ENCODE measurements at places on chromosomes 4 and X.
A peak's percentile ranks its signal among the peaks of the same experiment; 100 is the strongest.

- DNase-seq, result no peak
Measured at GRCh38 chr4:139861471-139861870, 195.9 kb downstream of the MGST2 start.

GRCh38 chr4:123599920-123600810, 203.6 kb downstream of the SPRY1 start:
- peak; percentile 5 for DNase-seq

DNA sequence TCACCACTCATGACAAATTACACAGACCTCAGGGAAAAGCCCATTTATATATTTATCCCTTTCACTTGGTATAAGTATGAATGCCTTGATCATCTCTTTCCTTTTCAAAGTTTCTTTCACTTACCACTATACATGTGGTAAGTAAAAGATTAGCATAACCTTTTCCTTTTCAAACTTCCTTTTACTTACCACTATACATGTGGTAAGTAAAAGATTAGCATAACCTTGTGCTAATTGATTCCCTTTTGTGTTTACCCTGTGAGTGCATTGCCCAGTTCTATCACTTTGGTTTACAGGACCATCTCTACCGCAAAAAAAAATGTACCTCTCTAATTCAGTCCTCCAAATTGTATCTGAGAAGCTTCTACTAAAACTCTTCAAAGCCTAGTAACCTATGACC, 32.7 kb upstream of the TCEANC start:
- DNase-seq, result no peak

DNA sequence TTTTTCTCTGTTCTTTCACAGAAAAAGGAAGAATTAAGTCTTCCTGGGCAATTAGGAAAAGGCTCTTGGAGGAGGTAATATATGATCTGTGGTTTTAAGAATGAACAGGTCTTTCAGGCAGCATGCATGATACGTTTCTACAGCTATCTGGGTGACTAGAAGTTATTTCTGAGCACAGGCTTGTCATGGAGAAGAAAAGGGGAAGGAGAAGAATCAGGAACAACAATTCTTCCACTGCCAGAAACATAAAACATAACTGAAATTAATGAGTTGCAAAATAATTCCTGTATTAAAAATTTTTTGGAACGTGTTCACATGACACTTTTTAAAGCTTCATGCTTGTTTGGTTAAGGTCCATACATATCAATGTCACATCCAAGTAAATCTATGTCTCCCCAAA, 17.7 kb upstream of the STIM2 start:
- no peak for DNase-seq

- no peak for DNase-seq
Measured at GRCh38 chr4:69689599-69689998, 36.6 kb upstream of the UGT2A1 start.

DNA sequence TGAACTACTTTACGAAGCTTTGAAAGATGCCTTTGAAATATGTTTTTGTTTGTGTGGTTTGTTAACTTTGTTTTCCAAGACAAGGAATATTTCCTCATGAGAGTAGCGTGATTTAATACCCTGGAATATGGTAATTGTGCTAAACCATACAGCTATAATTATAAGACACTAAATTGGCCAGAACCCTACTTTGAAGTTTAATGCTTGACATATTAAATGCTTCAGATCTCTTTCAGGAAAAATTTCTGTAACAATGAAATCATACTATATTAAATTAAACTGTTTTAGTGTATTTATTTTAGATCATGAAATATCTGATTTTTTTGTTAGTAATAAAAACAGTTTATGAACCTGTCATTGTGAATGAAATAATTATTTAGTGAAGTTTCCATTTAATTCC, 63.5 kb downstream of the DCLK2 start:
- no peak for DNase-seq

All from activated CD4-positive, alpha-beta T cell treated with anti-CD3 and anti-CD28 coated beads, Interleukin-2, amount 50 U/mL, for 24 hours (primary cell).